HT1080 (cell line): ENCODE measurements at places on chromosomes 4 and X. TPM values are rescaled to one million over a fixed set of nuclear protein-coding genes. Genes with fewer than 3 reads are reported as not detected.

DNA sequence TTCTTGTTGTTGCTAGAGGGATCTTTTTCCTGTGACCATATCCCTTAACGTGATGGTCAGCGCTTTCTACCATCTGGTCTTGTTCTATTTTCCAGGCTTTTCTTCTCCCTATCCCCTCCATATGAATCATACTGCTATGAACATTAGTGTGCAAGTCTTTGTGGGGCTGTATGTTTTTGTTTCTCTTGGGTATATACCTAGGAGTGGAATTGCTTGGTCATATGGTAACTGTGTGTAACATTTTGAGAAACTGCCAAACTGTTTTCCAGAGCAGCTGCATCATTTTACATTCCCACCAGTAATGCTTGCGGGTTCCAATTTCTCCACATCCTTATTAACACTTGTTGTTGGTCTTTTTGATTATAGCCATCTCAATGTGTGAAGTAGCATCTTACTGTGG lies 121.4 kb downstream of the SPRY1 start:
- DNase-seq = no peak

- peak; percentile 67 for DNase-seq
Measured at GRCh38 chr4:16875487-16875886, 23.0 kb downstream of the LDB2 start.

GRCh38 chr4:79315891-79316290 lies 10.0 kb downstream of the NAA11 start:
- no peak for DNase-seq

DNA sequence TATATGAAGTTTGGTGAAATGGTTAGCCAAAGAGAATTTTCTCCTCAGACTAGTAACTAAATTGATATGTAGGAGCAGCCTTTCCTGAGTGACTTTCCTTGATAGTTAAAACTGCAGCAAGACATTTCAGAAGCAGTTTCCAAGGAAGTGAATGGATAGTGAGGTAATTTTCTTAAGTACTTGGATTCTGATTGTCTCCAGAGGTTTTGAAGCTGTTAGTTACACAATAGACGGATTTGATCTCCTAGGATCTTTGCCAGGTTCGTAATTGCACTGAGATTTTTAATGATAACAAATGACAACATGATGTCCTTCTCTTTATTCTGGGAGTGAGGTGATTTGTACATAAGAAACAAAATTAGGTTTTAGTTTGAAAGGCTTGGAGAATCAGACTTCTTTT lies 29.2 kb downstream of the PRRG1 start:
- DNase-seq = no peak

- DNase-seq = no peak
Measured at GRCh38 chrX:110228453-110228852, 89.4 kb downstream of the AMMECR1 start.

GRCh38 chr4:25847329-25847728 lies 15.5 kb downstream of the SEL1L3 start:
- no peak for DNase-seq

GRCh38 chr4:99835942-99836341 lies 19.3 kb downstream of the DAPP1 start:
- DNase-seq = no peak

The SPOCK3 gene
- total RNA-seq = 0.07 and 0.08 TPM in 2 replicates
